ENCODE measurements at places on chromosomes 7 and 10.

DNA sequence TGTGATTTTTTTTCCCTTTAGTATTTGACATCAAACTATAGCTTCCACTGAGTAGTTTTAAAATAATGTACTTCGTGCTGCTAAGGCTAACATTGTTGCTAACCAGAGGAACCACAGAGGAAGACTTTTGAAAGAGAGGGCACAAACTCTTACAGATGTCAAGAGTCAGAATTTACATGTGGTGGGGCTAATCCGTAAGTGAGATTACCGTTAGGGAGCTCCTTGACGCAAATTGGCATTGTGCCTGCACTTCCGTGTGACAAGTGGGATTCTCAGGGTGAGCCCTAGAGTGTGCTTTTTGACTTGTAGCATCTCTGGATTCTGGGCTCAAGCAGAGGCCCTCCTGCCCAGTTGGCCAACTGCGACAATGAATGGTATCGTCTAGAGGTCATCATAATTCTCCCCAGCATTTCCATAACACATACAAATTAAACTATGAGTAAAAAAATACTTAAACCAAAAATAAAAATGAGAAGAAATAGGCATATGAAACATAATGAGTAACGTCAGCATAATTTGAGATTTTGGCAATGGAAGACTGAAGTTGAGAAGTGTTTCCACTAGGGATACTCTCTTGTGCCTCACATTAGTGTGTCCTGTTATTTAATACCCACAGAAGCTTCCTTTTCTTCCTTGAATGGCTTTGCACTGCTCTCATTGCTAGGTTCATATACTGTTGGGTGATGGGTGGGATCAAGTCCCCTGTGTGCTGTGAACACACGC lies 164.0 kb downstream of the SDK1 start:
- DNase-seq, result no peak

- peak; percentile 73 for DNase-seq
Observed at GRCh38 chr7:117071551-117071950, 118.2 kb downstream of the ST7 start.

- DNase-seq, result no peak
Observed at GRCh38 chr7:48637382-48637781, 287.0 kb upstream of the CDC14C start.

DNA sequence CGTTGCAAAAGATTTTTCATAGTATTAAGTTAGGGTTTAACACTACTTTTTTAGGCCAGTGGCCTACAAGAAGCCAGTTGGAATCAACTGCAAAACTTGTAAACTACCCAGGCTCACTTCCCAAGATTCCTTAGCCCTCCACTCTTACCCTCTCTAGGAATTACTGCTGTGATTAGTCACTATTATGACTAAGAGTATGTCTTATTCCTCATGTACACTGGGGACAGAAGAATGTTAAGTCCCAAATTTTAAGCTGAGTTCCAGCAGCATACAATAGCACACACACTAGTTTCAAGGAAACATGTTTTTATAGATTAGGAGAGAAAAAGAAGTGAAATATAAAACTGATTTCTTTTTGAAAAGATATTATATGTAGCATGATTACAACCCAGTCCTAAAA lies 42.8 kb downstream of the FBXL13 start:
- no peak for DNase-seq

GRCh38 chr10:55146032-55146431 lies 345.0 kb upstream of the PCDH15 start:
- no peak for DNase-seq

DNA sequence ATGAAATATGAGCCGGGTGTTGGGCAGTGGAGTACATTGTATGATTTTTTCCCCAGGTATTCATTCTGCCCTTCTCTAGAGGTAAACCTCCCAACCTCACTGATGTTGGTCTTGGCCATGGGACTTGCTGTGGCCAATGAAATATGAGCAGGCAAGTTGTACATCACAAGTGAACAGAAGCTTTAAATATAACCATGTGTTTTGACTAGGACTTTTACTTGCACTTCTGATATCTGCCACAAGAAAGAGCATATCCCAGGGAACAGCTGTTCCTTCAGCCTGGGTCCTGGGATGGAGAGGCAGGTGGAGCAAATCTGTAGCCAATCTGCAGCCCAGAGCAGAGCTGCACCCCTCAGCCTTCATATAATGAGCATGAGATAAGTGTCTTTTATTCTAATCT lies 109.8 kb upstream of the PALS2 start:
- peak; percentile 12 for DNase-seq

DNA sequence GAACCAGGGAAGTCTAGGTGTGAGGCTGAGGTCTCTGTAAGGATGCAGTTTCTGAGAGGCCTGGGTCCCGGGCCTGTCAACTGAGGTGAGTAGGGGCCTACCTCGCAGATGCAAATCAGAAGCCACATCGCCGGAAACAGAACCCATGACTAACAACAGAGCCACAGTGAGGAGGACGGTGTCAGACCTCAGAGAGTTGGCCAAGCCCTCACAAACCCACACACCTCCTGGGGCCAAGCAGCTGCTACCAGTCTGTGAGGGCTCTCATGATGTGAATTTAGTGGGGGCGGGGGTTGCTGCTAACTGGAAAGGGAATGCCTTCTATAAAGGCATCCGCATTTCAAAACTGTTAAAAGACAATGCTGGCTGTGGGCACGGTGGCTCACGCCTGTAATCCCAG lies 103.0 kb downstream of the COBL start:
- DNase-seq, result no peak

Measured in DMS 273 treated with DMSO at 0.1 percent for 48 hours (cell line).